ENCODE measurements at places on chromosomes 1 and 21.

DNA sequence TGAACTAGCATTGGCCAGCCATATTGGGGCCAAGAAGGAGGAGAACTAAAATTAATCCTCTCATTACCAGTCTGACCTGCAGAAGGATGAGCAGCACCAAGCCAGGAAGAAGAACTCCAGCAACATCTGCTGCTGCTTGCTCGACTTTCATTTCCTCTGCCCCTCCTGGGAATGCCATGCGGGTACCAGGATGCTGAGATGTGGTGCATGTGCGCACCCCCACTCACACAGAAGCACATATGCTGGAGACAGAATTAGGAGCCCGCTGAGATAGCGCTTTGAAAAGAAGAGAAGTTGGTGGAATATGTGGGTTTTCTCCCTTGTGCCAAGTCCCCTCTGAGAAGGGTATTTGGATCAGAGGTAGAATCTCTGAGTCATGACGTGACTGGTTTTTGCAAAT is 70.4 kb downstream of the PLXNA2 start:
- no peak for DNase-seq

DNA sequence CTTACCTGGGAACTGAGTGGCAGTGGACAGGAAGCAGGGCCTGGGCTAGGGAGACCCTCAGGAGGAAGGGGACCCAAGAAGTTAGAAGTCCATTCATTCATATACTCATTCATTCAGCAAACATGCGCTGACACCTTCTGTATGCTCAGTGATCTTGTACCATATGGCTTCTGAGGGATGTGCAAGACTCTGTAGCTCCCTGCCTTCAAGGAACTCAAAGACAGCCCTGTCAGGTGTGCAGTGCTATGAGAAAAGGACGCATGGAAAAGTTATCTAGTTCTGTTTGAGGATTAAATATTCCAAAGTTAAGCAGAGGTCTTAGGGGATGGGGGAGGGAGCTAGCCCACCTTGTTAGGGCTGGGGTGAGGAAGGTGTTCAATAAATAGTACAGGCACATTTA is 12.5 kb downstream of the DMAP1 start:
- no peak for DNase-seq

DNA sequence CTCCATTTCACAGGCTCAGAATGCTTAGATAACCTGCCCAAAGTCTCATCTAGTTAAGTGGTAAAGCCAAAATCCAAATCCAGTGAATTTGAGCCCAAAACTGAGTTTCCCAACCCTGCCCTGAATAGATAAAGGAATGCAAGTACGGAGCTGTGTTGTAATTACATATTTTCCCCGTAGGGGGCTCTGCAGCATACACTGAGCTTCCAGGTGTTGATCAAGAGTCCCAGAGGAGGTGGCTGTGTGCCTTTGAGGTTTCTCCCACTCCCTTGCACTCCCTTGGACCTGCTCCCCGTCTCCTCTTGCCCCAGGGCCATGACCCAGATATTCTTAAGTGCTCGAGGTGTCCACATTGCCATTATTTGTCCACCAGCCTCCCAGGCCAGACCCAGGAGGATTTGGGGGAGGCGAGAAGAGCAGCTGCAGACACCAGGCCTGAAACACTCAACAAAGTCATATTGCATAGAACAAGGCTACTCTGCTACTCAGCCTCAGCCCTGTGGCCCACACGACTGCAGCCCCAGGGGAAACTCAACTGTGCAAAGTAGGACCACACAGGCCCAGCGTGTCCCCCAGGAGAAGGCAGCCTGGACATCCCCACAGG is 18.4 kb upstream of the LY9 start:
- peak; percentile 19 for DNase-seq

DNA sequence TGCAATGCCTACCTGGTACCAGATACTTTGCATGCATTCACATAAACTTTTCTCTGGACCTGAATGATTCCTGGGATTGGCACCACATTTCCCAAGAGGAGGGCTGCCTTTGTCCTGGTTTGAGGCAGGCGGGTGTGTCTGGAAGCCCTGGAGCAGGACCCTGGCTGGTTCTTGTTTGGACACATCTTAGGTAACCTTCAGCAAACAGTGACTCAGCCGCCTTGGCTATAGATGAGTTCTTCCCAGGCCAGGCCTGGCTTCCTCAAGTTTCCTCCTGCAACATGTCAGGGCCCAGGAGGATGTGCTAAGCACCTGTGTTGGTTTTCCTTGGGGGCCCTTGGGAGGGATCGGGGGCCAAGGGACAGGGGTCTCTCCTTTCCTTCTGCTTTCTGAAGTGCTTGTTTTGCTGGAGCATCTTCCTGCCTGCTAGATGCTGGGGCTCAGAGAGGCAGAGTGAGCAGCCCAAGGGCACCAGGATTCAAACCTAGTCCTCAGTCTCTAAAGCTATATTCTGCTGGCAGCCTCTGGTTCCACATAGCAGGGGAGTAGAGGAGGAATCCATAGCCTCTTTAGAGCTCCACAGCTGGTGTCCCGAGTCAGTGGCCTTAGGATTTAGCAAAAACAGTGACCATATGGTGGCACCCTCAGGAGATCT is 38.2 kb downstream of the PAX7 start:
- no peak for DNase-seq

DNA sequence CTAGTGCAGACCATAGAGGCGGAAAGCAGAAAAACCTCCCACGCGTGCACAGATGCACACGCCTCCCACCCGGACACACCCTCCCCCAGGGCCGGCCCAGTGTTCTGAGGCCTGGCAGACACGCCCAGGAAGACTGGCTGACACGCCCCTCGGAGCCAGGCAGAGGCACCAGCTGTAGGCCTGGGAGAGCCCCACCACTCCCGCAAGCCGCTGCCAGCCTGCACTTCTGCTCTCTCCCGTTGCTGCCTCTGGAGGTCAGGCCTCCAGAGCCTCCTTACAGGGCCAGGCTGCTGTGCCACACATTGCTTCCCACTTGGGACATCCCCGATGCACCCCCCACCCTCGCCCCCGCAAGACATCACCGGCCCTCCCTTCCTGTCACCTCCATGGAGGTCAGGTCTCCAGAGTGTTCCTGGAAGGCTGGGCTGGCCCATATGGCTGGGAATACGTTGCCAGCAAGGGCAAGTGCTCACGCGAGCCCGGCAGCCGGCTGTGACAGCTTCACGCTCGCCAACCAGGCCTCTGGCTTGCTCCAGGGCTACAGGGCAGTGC is 40.4 kb downstream of the CASZ1 start:
- DNase-seq, result peak; percentile 46

Measured in activated T-cell treated with anti-CD3 and anti-CD28 coated beads for 1 hour (primary cell).